Eye (tissue), 1 donor: ENCODE measurements at places on chromosomes 13 and 19.

DNA sequence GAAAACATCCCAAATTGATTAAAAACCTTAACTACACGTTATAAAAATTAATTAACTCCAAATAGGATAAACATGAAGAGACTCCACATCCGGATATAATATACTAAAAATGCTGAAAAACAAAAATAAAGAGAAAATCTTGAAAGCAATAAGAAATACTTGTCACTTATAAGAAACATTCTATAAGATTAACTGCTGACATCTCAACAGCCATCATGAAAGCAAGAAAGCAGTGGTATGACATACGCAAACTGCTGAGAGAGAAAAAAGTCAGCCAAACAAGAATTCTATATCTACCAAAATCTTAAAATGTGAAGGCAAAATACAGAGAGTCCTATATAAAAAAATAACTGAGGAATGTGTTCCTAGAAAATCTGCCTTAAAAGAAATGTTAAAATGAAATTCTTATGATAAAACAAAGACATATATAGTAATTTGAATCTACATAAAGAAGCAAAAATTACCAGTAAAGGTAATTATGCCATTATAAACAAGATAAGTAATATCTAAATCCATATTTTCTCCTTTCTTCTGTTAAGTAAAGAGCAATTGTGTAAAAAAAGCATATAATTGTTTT is 1851.1 kb downstream of the PCDH9 start:
- peak; percentile 20 for DNase-seq

DNA sequence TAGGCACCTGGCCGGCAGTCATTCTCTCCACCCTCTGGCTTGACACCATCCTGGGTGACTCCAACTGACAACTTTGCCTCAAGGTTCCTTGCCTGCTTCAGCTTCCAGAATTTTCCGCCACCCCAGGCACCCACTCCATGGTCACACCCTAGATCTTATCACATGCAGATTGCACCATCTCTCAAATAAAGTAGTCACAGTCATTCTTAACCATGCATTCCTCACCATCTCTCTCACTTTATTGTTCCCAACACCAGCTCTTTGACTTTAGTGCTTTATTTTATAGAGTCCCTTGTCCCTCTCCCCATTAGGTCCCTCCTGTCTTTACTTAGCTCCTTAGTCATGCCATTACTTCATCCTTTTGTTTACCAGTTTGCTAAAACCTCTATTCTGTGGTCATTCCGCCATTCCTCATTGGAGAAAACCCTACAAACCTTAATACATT is 351.7 kb downstream of the SPRY2 start:
- no peak for DNase-seq

- no peak for DNase-seq
These were observed 8.2 kb upstream of the ATF5 start for GRCh38 chr19:49920624-49921363.

GRCh38 chr19:4510435-4511255 is 7.6 kb downstream of the PLIN4 start:
- DNase-seq, result no peak

GRCh38 chr13:77969299-77969698 is 50.7 kb upstream of the EDNRB start:
- DNase-seq, result no peak

DNA sequence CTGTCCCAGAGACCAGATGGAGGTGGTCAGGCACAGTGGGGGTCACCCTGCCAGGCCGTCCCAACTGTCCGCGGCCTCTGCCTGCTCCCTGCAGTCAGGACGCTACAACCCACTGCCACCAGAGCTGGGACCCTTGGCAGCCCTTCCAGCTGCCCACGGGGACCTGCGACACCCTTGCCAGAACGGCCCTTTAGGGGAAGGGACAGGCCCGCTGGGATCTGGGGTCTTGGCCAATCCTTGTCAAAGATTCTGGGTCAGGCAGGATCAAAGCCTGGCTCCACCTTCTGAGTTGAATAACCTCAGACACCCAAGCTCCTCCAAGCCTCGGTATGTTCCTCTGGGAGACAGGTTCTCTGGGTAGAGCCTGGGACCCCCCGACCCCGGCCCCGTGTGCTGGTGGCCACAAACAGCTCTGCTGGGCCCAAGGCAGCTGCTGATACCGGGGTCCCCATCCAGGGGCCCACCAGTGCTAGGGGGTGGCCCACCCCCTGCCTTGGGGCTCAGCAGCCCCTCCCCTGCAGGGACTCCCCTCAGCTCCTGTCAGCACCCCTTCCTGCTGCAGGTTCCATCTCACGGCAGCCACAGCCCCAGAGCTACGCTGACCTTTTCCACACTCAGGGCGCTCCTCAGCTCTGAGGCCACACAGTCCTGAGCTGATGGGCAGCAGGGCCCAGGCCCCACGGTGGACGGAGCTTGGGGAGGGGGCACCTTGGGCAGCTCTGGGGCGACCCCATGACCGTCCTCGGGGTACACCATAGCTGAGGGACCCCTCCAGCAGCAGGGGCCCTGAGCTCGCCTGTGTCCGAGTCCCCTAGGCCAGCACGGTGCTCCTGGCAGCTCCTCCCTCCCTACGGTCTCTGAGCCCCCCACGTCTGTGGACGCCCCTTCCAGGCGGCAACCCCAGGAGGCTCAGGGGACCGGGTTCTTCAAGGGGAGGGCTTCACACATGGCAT is 18.4 kb downstream of the SBNO2 start:
- DNase-seq, result no peak

GRCh38 chr19:29634002-29634401 is 27.9 kb downstream of the POP4 start:
- no peak for DNase-seq

GRCh38 chr13:20185366-20186056 is 7.2 kb downstream of the GJB2 start:
- DNase-seq, result no peak

DNA sequence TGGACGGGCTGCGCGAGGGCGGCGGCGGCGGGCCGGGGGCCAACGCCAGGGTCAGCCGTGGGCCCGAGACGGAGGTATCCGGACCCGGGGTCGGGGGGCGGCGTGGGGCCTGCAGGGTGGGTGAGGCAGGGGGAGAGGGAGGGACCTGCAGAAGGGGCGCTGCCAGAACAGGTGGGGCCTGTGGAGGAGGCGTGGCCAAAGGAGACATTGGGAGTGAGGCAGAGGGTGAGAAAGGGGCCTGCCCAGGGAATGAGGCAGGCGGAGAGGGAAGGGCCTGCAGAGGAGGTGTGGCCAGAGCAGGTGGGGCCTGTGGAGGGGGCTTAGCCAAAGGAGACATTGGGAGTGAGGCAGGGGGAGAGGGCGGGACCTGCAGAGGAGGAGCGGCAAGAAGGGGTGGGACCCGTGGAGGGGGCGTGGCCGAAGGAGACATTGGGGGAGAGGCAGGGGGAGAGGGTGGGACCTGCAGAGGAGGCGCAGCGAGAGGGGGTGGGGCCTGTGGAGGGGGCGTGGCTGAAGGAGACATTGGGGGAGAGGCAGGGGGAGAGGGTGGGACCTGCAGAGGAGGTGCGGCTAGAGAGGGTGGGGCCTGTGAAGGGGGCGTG is 4.2 kb downstream of the PRR36 start:
- DNase-seq, result peak; percentile 70

- peak; percentile 94 for DNase-seq
These were observed 115.5 kb downstream of the CYSLTR2 start for GRCh38 chr13:48769107-48769704.

GRCh38 chr13:27679396-27679795 is 57.7 kb downstream of the POLR1D start:
- DNase-seq, result no peak

DNA sequence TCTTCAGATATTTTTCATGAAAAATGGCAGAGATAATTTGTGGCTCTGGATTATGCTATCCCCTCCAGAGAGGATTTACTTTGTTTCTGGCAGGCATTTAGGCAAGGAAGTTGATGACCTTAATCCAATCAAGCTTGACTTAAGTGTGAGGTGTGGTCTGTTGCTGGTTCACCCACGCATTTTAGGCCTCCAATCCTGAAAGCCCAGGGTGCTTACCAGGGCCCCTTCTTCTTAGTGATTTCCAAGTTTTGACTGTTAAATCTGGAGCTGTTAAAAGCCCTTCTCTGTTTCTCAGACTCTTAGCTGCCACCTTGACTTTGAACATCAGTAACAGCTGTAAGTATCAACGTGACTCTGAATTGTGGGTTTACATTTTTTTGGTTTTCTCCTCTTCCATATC is 161.8 kb downstream of the DNAJC15 start:
- no peak for DNase-seq

DNA sequence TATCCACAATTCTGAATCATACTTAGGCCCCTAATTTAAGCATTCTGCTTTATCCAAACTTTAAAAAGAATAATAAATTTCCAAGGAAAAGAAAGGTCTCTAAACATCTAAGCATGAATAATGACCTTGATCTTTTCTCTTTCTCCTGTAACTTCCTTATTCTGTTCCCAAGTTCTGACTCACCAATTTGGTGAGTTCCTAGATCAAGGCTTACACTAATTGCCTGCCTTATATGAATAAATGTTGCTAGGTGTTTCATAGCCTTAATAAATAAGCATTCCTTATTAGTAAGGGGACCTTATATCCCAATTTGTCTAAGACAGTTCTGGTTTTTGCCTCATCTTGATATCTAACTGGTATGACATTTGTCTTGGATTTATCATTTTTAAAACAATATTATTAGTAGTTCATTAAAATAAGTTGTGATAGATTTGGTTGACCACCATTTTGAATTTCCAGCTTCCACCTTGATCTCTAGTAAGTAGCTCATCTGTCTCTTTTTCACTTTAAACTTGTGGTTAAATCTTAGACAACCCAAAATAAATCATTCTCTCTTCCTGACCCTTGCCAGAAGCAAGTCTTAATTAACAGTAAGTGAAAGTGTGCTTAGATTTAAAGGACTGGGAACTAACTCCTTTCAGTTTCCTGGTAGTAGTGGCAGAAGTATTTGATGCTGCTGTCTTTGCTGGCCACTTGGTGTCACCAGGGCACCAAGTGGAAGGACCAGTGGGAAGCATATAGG is 121.2 kb upstream of the MLNR start:
- no peak for DNase-seq

DNA sequence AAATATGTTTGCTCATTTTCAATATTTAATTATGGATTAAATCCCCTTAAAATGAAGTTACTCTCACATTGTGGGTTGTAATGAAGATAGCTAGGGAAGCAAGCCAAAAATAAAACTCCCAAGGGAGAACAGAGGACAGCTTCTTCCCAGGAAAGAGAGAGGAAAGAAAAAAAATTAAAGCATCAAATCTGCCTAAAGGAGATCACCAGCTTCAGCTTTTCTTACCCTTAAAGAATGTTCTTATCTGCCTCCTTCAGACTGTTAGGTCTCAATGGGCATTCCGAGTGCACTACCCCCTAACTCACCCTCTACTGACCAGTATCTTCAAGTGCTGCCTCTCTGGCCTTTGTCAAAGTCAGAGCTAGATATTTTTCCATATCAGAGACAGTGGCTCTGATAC is 55.2 kb downstream of the XPO4 start:
- DNase-seq, result no peak

DNA sequence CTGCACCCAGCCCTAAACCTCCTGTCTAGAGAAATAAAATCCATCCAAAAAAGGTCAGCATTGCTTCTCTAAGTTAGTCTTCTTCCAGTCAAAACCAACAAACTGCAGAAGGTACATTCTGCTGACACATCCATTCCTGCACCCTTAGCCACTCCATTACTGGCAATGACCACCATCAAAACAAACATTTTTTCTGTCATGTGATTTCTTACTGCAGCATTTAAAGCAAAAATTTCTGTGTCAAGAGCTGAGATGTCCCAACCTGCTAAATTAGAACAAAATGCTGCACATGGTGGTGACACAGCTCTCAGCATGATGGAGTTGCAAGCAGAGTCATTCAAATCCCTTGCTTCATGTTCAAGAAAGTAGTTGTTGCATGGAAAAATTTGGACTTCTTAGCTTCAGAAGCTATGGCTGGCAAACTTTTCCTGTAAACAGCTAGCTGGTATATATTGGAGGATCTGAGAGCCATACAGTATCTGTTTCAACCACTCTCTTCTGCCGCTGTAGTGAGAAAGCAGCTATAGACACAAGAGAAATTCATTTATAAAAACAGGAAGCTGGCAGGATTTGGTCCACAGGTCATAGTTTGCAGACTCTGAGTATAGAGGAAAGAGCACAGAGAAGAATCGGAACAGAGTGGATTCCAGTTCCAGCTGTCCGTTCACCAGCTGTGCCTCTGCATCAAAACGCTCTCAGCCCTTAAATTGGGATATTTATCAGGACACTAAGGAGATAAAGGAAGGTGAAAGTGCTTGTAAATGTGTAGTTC is 17.4 kb downstream of the RUBCNL start:
- DNase-seq, result no peak

DNA sequence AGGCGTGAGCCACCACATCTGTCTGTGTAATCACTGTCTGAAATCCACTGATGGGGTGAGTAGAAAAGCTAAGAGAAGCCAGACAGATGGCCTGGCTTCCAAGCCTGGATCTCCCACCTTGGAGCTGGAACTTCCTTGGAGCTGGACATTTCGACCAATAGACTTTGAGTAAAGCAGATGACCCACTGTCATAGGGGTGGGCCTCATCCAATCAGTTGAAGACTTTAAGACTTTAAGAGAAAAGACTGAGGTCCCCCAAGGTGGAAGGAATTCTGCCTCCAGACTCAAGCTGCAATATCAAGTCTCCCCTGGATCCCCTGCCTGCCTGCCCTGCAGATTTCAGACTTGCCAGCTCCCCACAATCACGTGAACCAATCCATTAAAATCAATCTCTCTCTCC is 20.7 kb downstream of the VSTM1 start:
- no peak for DNase-seq

GRCh38 chr19:17996826-17997316 is 11.1 kb upstream of the ARRDC2 start:
- DNase-seq, result peak; percentile 94

- DNase-seq, result no peak
These were observed 22.0 kb upstream of the UBAC2 start for GRCh38 chr13:99178636-99179035.

- DNase-seq, result peak; percentile 75
These were observed 25.2 kb upstream of the ZNF845 start for GRCh38 chr19:53308339-53308811.

- no peak for DNase-seq
These were observed 1048.2 kb upstream of the MIR17HG start for GRCh38 chr13:90299238-90299637.

- peak; percentile 55 for DNase-seq
These were observed 105.1 kb downstream of the DNAJC15 start for GRCh38 chr13:43128504-43128961.
